ENCODE measurements at places on chromosomes 13 and 19.

- no peak for DNase-seq
Observed at GRCh38 chr19:35666251-35666913, at the start of gene UPK1A. TSS of gene UPK1A (plus strand) at chr19:35666517. CDS start at chr19:35666813, 296 bp downstream.

DNA sequence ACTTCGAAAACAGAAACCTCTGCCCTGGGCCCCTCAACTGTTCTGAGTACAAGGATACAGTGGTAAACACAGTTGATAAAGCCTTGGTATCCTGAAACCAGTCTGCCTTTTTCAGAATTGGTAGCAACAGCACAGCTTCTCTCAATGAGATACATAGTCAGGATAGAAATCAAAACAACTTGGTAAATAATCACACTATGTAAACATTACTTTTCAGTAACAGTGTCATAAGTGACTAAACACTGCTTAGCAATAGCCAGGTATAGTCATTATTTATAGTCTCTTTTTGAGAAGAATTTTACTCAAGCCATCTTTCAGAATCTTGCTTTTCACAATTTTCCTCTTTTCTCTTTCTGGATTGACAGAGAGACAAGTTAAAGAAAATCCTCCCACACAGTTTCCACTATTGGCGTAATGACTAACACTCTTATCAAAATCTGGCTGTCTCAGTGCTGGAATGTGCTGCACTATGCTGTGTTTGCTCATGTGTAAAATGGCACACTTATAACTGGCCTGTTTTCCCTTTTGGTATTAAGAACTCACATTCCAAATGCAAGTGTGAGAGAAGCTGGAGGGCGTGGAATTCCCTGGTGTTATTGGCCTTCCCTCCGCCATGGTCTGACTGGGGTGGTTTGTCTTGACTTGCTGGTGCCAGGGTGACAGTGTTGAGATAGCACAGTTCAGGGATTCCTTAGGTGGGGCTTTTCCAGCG lies 368.8 kb downstream of the TDRD3 start:
- DNase-seq = no peak

DNA sequence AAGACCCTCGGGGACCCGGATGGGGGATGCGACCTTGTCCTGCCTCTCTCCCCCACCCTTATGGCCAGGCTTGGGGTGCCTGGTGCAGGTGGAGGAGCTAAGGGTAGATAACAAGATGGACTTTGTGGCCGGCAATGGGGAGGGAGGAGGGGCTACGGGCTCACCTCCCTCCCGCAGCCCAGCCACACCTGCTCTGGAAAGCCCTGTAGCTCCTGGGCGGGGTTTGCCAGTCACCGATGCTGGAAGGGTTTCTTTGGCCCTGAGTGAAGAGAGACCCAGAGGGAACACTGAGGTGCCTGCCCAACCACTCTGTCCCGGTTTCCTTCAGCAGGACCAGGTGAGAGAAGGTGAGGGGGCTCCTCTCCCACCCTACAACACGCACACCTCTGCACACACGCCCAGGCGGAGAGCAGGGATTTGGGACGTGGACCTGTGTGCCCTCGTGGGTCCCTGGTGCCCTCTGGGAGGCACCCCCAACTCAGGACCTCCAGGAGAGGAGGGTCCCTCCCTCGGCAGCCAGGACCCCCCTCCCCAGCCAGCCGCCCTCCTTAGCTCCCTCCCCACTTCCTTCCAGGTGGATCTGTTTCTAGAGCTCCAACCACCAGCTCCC lies at the start of gene FUT2:
FUT2 (plus strand) TSS at position 229 of the 610 bp plus-strand sequence. CDS start 6,986 bp downstream, outside the sequence.
- peak; percentile 35 for DNase-seq

DNA sequence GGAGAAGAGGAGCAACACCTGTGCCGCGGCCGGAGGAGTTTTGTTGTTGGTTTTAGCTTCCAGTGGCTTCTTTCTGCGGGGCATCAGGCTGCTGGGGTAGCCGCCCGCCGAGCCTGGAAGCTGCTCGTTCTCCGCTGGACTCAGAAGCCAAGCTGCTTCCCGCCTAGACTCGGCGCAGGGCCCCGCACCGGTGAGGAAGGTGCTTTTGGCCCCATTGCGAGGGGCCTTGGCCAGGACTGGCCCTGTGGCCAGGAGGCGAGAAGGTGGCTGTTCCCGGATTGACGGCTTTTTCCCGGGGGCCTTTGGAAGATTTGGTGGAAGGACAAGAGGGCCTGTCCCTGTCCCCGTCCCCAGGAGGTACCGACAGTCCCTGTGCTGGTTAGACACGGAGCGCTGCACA lies 28.8 kb downstream of the CERS1 start:
- no peak for DNase-seq

GRCh38 chr19:1474011-1474764 lies 4.8 kb downstream of the C19orf25 start:
- no peak for DNase-seq

Data from NCI-H526 (cell line).